ENCODE measurements at places on chromosomes 6 and 20.

DNA sequence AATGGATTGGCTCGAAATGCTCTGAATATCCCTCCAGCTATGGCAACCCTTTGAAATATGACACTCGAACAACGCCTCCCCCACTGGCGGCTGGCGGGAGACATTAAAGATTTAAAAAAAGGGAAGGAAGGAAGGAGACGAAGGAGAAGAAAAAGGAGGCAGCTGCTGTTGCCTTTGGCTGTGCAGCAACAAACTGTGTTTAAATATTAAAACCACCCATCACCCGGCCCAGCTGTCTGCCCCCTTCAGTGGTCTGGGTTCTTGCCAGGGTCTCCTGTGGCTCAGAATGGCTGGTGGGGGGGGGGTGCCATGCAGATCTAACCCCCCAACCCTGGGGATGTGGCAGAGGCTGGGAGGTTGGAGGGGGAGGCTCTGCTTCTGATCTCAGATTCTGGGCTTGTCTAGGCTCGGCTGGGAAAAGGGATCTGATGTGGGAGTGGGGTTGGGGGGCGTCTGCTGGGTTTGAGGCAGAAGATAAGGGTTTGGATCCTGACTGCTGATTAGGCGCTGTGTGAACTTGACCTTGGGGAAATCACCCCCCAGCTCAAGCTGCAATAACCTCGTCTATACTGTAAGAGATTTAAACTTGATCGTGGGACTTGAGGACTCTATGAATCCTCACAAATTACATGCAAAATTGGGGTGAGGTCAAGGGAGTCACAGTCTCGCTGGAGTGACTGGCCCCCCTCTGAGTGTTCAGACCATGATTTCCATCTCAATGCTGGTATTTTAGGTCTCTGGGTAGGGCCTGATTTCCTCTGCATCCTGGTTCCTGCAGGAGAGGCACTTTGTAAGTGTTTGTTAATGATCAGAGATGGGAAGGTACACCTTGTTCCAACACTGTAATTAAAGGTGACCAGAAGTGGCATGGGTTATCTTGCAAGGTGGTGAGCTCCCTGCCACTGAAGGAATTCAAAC, 40.3 kb upstream of the BLCAP start:
- DNase-seq: no peak

- no peak for DNase-seq
These were observed 21.1 kb upstream of the SERPINB1 start for GRCh38 chr6:2862712-2863181.

- no peak for DNase-seq
These were observed 4.2 kb downstream of the PPP2R5D start for GRCh38 chr6:42988486-42989020.

GRCh38 chr6:157535340-157536222, 154.6 kb downstream of the ZDHHC14 start:
- no peak for DNase-seq

DNA sequence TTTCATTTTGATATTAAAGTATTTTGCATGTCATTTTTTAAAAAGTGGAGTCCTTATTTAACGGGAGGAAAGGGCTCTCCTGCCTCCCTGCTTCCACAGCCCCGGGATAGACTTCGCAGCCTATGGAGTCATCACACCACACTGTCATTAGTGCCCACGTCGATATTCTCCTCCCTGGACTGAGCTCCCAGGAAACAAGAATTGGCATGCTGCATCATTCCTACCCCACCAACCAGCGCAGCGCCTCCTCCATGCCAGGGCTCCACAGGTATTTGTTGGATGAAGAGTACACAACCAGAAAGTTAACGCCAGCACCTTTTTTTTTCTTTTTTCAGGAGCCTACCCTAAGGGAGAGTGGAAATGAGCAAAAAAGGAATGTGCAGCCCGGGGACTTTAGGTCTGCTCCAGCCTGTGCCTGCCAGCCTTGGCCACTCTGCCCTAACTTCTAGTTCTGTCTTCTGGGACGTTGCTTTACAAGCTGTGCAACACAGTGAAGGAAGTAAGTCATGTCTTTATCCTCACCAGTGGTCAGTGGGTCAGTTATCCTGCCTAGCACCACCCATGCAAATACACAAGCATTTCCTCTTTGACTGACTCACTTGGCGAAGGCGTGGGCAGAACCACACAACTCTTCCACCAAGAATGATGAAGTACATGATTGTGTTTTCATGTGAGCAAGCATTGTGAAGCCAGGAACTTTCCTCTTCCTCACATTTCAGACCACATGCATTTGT, 180.7 kb upstream of the UST start:
- DNase-seq: no peak

GRCh38 chr6:2777249-2777648, 12.1 kb downstream of the WRNIP1 start:
- no peak for DNase-seq

DNA sequence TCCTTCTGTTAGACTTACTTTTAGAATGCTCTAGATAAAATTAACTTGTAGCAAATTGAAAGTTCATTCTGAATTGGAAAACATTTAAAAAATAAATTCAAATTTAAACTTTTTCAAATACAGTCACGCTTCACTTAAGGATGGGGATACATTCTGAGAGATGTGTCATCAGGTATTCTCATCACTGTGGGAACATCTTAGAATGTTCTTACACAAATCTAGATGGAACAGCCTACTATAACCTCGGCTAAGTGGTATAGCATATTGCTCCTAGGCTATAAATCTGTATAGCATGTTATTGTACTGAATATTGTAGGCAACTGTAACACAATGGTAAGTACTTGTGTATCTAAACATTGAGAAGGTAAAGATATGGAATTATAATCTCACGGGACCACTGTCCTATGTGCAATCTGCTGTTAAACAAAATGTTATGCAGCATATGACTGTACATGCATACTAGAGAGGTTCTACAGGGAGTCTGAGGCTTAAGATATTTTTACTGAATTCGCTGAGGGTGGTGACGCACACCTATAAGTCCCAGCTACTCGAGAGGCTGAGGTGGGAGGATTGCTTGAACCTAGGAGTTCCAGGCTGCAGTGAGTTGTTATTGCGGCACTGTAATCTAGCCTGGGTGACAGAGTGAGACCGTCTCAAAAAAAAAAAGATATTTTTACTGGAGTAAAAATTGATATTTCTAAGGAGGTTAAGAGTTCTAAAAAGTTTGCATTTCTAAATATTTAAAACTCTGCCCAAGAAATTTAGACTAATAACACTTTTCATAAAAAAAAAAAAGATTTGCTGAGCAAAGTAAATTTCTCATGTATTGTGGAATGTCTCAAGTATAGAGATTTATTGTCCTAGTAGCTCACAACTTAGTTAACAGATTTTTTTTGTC, 87.3 kb upstream of the TULP1 start:
- DNase-seq: no peak

- DNase-seq: no peak
These were observed 23.3 kb downstream of the EDN1 start for GRCh38 chr6:12313306-12313991.

GRCh38 chr6:113599444-113599843, 257.7 kb upstream of the MARCKS start:
- DNase-seq: no peak

GRCh38 chr20:45014671-45015415, 48.5 kb downstream of the STK4 start:
- DNase-seq: no peak

GRCh38 chr6:169858935-169859351, 107.5 kb downstream of the ERMARD start:
- no peak for DNase-seq

DNA sequence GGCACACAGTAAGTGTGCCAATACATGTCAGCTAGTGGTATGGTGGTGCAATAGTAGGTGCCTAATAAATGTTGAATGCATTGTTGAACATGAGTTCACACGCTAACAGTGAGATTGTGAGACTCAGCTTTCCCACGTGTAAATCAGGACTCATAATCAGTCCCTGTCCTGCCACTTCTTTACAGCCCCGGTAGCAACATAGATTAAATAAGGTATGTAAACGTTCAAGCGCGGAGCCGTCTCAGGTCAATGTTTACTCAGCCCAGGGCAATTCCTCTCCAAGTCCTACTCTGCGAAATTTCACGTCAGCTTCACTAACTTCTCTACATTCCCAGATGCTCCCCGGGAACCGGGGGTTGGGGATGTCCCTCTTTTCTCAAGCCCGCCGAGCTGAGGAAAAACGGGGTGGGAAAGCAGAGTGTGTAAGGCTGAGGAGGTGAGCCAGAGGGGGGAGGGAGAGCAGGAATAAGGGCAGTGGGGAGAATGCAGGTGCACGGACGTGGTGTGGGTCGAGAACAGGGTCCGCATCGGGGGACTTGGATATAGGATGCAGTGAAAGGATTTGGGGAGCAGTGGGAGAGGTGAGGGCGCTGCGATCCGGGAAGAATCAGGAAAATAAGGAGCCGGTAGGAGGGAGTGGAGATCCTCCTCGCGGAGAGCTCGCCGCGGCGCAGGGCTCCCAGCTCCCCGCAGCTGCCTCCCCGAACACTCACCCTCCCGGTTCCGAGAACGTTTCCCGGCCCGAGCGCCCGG, 544 bp upstream of the TP53INP2 start:
- DNase-seq: peak; percentile 88

DNA sequence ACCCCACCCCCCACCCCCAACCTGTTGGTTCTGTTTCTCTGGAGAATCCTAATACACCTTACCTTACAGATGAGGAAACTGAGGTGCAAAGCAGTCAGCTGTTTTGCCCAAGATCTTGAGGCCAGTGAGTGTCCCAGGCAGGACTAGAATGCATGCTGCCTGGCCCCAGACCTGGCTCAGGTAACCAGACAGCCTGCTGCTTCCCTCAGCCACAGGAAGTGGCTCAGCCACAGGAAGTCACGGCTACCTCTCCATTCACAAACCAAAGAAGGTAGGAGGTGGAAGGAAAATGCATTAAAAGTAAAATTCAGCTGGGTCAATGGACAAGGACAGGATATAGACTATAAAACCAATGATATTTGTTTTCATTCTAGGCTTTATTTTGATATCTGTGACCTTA, 517.6 kb downstream of the CD83 start:
- no peak for DNase-seq

GRCh38 chr20:14544688-14545087, 207.3 kb upstream of the FLRT3 start:
- DNase-seq: no peak

GRCh38 chr6:102660303-102660702, 1266.8 kb downstream of the GRIK2 start:
- no peak for DNase-seq

DNA sequence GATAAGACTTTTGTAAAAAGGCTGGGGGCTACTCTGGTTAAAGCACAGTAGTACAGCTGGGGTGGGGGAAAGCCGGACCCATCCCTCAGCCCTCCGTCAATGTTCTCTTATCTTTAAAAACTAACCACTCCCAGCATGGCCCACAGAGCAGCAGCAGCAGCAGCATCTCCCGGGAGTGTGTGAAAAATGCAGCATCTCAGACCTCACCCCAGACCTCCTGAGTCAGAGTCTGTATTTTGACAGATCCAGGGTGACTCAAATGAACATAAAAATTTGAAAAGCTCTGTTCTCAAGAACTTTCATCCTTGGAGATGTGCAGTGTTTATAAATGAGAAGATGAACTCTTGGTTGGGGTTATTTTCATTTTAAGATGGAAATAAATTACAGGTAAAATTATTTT, 277.7 kb upstream of the ECI2 start:
- no peak for DNase-seq

- no peak for DNase-seq
These were observed 52.5 kb downstream of the SSR1 start for GRCh38 chr6:7260291-7261031.

DNA sequence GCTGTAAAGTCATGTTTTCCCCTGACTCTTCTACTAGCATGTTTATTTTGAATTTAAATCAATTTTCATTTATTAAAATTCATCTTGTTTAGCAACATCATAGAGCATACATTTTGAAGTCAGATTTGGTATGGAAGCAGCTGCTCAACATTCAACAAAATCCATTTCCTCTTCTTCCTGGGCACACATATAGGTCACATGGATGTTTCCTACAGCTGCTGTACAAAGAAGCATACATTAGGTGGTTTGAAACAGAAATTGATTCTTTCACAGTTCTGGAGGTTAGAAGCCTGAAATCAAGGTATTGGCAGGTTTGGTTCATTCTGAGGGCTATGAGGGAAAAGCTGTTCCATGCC, 495.2 kb downstream of the RFPL4B start:
- DNase-seq: no peak

DNA sequence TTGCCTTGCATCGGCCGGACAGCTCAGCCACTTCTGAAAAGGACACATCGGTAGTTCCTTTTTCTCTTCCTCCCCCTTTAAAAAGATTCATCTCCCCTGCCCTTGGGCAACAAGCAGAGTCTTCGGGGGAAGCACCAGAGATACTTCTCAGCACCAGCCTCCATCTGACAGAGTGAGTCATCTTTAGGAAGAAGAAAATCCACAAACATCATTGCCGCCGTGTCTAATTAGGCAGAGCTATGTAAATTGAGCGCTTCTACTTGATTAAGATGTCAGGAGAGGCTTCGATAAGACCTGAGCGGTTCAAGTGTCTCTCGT, 186.4 kb downstream of the TAF4 start:
- DNase-seq: no peak

DNA sequence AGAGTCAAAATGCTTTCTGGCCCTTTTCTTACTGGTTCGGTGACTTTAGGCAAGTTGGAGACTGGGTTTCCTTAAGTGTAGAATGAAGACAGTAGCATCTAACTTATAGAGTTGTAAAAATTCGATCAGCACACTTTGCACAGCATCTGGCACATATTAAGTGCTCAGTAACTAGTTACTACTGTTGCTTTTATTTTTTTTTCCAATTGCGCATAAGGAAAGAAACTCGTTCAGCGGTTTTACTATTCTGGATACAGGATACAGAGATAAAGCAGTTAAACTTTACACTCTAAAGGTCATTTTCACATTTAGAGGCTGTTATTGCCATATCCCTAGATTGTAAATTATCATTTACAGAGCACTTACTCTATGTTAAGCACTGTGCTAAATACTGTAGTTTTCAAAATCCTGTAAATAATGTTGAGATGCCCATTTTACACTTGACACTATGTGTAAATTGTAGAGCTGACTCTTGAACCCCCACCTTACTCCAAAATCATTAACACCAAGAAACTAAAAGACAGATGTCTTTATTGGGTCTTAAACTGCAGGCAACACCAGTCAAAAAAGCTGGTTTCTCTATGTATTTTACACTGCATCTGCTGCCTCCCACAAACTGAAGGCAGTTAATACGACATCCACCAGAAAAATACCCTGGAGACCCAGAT, 886 bp downstream of the ROMO1 start:
- no peak for DNase-seq

DNA sequence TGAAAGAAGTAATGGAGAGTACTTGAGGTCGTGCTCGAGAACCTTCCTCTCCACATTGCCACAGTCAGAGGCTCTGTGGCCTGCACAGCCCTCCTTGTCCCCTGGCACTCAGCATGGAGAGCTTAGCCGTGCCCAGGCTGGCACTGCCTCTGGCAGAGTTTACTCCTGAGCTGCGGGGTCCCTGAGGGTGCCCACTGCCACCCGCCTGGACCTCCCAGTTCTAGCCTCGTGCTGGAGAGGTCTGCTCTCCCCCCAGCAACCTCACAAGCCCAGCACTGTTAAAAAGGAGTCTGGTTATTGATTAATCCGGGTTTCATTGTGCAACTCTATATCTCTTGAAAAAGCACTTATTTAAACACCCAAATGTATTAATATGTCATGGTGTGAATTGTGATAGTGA, 226.8 kb downstream of the TMEM242 start:
- no peak for DNase-seq

Measured in LNCaP clone FGC (cell line).